ENCODE measurements at places on chromosomes 3 and 15.

DNA sequence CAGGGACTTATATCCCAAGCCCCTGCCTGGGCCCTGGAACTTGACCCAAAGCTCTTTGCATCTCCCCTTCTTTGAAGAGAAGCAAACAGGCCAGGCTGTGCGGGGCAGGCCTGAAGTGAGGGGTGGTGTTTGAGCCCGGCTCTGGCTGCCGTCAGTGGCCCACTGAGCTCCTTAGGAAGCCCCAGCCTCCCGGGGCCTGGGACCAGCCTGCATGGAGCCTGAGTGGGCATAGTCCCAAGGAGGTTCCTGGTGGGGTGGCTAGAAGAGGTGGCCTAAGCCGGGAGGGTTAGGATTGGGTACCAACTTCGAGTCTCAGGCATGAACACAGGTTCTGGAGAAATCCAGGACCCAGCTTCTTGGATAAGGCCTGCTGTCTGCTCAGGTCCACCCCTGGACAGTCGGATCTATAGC, 6.4 kb downstream of the TMIE start:
- DNase-seq = no peak

DNA sequence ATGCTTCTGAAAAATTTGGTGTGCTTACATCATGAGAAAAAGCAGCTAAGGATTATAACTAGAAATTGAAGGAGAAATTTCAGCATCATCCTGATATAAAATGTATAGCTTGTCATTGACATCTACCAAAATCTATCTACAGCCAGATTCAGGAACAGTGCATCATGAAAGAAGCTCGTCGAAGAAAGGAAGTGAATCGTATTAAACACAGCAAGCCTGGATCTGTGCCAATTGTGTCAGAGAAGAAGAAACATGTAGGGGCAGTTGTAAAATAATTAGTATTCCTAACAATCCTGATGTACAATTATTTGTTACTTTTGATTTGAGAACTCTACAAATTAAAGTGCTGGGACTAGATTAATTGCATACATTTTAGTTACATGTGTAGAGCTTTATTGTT, 37.2 kb downstream of the AP4E1 start:
- DNase-seq = peak; percentile 34

DNA sequence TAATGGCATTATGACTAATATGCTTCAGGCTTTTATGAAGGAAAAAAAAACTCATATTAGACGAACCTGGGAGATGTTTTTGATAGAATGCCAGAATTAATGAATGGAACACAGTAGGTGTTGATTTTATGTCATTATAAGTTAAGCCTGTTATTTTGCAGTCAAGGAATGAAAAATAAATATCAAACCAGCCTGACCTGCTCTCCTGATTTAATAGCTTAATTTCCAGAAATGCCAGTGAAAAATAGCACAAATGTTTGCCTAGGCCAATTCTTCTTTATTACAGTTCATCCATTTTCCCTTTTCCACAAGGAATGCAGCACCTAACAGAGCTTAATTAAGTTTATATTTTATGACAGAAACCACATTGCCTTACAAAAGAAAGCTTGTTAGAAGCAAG, 292.0 kb downstream of the TBL1XR1 start:
- no peak for DNase-seq

GRCh38 chr3:175193815-175194518, 334.8 kb downstream of the NAALADL2 start:
- no peak for DNase-seq

DNA sequence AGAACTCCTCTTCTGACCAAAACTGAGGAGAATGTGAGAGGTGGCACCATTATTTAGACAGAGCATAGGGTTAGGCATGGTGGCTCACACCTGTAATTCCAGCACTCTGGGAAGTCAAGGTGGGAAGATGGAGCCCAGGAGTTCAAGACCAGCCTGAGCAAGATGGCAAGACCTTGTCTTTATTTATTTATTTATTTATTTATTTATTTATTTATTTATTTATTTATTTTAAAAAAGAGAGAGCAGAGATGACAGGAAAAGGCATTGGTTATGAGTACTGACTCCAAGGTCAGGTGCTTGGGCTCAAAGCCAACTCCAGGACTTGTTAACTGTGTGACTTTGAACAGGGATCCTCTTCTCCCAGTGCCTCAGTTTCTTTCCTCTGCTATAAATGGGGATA, 217.7 kb downstream of the MEX3B start:
- no peak for DNase-seq

- no peak for DNase-seq
Observed at GRCh38 chr3:52423173-52423572, 21.7 kb downstream of the SEMA3G start.

DNA sequence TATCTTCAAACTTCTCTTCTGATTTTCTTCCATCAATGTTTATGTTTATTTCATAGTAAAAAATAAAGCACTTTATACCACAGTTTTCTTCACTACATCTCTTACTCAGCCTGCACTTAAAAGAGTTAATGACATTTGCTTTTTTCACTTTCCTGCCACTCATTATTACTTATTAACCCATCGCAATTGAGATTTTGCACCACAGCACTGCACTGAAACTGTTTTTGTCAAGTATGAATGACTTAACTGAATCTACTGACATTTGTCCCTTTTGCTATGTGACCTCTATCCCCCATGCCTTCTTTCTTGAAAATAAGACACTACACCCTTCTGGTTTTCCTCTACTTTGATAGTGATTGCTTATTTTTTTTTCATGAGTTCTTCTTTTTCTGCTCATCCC, 739.7 kb upstream of the DPPA4 start:
- no peak for DNase-seq

DNA sequence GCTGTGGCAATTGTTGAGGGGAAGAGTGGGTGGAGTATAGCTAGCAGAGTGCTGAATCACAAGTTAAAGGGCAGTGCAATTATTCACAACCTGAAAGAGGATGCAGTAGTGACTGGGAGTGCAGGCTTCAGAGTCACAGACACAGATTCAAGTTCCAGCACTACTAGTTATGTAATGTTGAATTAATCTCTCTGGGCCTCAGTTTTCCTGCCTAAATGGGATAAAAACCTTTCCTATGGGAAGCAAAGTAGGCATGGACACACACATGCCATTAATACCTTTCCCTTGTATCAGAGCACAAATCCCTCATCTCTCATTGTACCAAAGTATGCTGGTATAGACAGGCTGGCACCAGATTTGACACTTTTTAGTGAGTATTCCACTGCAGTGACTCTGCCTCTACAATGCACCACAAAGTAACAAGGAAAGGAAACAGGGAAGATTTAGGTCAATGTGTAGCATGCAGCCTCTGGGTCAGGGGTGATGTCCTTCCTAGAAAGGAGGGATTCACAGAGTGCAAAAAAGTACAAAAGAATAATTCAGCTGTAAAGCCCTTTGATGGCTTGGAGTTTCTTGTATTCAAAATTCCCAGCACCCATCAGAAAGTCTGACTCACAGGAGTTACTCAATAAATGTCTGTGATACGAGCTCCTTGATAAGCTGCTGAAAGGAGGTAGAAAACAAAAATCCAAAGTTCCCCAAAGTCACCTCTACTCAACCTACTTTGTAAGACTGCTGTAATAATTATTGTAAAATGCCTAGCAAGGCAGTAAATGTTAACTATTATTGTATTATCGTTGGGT, 507.5 kb upstream of the TGFBR2 start:
- DNase-seq = peak; percentile 61

DNA sequence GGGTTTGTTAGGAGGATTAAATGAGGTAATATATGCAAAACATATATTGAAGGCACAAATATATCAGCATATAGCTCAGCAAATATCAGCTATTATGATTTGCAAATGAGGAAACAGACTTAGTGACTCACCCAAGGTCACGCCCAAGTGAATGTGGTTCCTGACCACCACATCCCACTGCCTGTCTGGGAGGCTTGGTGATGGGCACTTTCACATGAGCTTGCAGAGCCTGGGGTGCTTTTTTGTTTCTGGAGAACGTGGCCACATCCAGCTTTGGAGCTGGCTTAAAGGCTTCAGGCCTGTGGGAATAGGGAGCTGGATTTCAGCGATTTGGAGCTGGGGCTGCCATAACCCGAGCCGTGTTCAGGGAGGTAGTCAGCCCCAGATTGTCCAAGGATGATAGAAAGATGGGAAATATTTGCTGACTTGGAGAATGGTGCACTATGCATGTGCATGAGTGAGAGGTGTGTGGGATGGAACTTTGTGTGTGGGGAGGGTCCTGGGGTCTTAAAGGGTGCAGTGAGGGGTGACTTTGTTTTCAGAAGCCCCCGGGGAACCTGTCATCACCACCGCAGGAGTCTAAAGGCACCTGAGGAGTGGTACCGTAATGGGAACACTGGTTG, 12.0 kb upstream of the FGD5 start:
- peak; percentile 21 for DNase-seq

DNA sequence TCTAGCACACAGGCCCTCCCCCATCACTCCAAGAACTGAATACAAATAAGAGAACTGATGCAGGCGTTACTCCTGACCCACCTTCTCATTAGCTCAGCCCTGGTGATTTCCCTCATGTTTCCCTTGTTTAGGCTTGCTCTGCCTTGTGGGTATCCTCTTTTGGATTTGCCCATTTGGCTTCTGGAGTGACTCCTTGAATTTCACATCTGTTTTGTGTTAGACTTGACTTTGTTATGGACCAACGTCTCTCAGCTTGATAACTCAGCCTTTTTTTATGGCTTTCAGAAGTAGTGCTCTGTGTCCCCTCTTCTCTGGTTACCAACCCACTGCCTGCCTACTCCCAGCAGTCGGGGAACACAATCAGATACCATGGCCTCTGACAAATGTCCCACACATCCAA, 11.3 kb upstream of the TMOD3 start:
- no peak for DNase-seq

DNA sequence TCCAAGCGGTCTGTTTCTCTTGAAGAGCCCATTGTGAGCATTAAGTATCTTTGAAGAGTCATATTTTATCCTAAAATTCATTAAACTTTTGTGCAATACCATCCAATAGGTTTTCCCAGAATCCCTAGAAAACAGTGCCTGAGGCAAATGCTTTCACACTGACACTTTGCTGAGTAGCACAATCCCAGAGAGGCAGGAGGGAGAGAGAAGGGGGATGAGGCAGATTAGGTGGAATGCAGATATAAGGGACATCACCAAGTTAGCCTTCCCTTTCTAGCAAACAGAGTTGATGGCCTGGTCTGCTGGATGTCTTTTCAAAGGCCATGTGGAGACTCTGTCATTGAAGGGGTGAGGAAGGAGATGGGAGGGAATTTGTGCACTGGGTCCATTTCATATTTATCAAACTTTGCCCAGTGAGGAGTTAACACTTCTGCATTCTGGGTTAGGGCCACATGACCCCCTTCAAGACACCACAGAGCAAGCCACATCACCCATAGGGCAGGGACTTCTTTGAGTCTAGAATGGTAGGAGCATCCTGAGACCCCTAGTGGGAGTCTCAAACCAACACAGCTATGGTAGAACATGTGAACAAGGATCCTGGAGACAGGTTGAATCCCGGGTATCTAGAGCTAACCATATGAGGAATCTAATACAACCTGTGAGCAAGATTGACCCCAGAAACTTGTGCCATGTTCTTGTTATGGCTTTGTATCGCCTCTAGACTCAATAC, 32.0 kb upstream of the SEMA6D start:
- DNase-seq = no peak

GRCh38 chr3:124731760-124732159, 1.5 kb downstream of the UMPS start:
- no peak for DNase-seq

Measured in brain microvascular endothelial cell (primary cell).